Panc1 (cell line): ENCODE measurements at places on chromosomes 5 and 9.

DNA sequence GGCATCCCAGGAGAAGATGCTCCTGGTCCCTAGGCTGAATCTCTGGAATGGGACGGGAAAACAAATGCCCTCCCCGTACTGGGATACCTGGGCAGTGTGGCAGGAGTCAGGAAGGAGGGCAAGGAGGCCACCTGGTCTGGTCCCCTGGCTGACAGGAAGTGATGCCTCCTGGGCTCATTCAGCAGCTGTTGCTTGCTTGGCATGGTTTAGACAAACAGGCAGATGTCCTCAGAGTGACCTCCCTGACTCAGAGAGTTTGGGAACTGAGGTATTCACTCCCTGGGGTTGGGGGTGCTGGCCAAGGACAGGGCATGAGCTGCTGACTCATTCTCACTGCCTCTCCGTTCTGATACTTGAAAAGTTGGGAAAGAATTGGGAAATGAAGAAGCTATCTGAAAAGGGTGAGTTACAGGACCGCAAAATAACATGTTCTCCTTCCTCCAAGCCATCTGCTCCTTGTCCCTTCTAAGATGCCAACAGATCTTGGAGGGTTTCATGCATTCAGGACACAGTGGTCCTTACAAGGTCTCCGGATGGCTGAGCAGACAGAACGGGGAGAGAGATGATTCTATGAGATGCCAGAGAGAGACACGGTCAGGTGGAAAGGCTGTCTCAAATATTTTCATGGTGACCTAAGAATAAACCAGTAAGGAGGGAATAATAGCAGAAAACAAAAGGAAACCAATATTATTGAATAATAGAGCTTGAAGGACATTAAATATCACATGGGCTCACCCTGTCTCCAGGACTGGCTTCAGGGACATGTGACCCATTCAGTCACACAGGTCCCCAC lies 534.5 kb downstream of the BNC2 start:
- H3K27me3 ChIP-seq: no peaks in the 10 kb centered on the region
- H3K36me3 ChIP-seq: no peaks in the 10 kb centered on the region
- H3K4me1 ChIP-seq: no peaks in the 10 kb centered on the region

DNA sequence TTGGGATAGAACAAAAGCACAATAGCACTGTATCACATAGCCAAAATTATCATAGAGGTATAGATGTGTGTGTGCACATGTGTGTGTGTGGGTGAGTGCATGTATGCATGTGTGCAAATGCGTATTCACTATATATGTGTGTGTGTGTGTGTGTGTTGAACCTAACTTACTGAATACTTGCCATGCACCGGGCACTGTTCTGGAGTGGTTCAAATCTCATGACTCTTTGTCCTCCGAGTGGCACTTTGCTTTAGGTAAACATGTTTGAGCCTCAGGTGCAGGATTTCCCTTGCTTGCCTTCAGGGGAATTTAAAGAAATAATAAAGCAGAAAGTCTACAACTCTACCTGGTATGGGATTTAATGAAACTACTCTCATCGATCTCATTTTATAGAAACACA lies 183.5 kb upstream of the GDNF start:
- H3K36me3 ChIP-seq: no peaks in the 10 kb centered on the region
- DNase-seq: no peak
- H3K4me1 ChIP-seq: no peaks in the 10 kb centered on the region
- no peak overlapping the region for H3K4me3 ChIP-seq

DNA sequence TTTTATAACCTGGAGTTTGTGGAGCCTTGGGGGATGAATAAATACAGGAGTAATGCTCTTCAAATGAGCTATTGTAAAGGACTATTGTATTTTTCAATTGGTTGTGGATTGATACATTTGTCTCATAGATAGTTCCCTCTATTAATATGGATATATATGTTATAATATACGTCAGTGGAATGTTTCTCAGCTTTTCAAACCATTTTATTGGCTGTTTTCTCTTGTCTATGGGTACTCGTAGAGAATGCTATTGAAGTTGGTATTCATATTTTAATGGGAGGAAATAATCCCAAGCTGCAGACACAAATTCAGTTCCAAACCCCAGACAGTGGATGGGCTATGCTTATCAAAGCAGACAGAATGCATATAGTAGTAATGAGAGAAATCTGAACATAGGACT lies 181.8 kb upstream of the DAB2 start:
- no peak for DNase-seq
- no peaks in the 10 kb centered on the region for H3K36me3 ChIP-seq
- H3K4me1 ChIP-seq: no peaks in the 10 kb centered on the region

- no peak overlapping the region for H3K4me3 ChIP-seq
- H3K36me3 ChIP-seq: no peaks in the 10 kb centered on the region
- H3K27me3 ChIP-seq: no peaks in the 10 kb centered on the region
- peaks cover 18% of the 10 kb centered on the region for H3K4me1 ChIP-seq
- DNase-seq: no peak
Measured at GRCh38 chr5:134451225-134451935, 39.7 kb upstream of the CDKN2AIPNL start.

- H3K27me3 ChIP-seq: no peaks in the 10 kb centered on the region
- no peak overlapping the region for H3K27ac ChIP-seq
- no peaks in the 10 kb centered on the region for H3K4me1 ChIP-seq
- H3K4me3 ChIP-seq: no peak overlapping the region
- no peak for DNase-seq
Measured at GRCh38 chr9:115207003-115207836, 89.3 kb upstream of the TNC start.

DNA sequence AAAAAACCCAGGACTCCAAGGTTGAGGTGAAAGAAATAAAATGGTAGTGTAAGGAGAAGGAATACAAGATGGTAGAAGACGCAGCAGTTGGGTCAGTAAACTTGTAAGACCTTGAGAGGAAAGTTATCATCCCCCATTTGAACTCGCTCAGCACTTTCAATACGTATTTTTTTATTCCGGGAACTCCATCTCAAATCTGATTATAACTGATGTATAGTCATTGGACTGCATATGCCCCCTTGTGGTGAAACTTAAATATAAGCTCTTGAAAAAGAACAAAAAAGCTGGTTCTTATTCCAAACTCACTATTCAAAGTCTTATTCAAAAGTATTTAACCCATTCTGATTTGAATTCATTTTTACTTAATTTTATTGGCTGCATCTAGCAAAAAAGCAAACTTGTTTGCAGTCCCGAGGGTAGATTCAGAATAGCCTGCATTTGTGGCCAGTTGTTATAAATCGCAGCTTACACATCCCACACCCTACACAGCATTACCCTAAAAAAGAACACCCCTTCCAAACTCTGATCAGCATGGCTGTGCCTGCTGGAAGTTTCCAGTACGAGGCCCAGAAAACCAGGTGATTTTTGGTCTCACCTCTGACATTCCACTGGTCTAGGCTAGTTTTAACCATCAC lies 118.0 kb downstream of the ESM1 start:
- DNase-seq: peak; percentile 18
- no peak overlapping the region for H3K4me3 ChIP-seq

GRCh38 chr5:68748101-68748500 lies 345.7 kb upstream of the SLC30A5 start:
- H3K27me3 ChIP-seq: no peaks in the 10 kb centered on the region; the same call in 1 of the 2 replicates
- no peak overlapping the region for H3K27ac ChIP-seq
- DNase-seq: no peak

DNA sequence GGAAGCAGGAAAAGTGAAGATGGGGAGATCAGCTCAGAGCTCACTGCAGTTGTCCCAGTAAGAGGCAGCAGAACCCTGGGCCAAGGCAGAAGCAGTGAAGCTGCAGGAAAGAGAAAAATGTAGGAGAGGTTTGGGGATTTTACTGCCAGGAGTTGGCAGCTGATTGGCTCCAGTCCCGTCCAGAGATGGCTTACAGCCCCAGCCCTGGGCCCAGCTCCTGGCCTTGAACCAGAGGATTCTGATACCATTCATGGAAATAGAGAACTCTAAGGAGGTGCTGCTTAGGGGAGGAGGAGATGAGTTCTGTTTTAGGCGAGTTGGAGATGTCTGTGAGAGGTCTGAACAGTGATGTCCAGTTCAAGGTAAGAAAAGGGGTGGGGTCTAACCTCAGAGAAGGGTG lies 4.6 kb downstream of the MORN5 start:
- no peak overlapping the region for H3K27ac ChIP-seq
- no peaks in the 10 kb centered on the region for H3K27me3 ChIP-seq
- no peak for DNase-seq
- H3K4me3 ChIP-seq: no peak overlapping the region

DNA sequence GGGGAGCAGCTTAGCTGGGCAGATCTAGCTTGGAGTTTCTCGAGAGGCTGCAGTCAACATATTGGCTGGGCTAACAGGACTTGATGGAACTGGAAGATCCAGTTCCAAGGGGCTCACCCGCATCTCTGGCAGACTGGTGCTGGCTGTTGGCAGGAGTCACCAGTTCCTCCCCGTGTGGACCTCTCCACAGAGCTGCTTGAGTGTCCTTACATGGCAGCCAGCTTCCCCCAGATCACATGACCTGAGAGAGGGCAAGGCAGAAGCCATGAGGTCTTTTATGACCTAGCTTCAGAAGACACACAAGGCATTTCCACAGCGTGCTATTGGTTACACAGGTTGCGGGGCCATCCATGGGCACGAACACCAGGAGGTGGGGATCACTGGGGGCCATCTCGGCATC lies 26.4 kb upstream of the RXRA start:
- H3K36me3 ChIP-seq: no peaks in the 10 kb centered on the region
- no peak overlapping the region for H3K27ac ChIP-seq

DNA sequence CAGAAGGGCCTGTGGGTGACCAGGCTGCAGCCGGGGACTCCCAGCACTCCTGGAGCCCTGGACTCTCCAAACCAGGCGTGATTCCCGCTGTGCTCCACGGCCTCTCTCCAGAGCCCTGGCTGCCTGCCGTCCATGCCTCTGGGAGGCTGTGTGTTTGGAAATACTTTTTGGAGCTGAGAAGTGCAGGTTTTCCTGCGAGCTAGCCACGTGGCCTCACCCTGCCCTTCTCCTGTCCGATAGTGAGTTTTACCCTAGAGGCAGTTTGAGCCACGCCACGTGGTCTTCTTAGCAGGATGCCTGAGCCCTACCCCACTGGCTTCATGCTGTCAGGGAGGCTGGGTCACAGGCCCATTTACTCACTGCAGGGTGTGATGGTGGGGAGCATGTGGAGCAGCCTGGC lies 71.3 kb downstream of the COL5A1 start:
- no peak overlapping the region for H3K4me3 ChIP-seq
- H3K27ac ChIP-seq: no peak overlapping the region
- DNase-seq: no peak
- H3K4me1 ChIP-seq: no peaks in the 10 kb centered on the region
- H3K36me3 ChIP-seq: no peaks in the 10 kb centered on the region
- H3K27me3 ChIP-seq: no peaks in the 10 kb centered on the region

DNA sequence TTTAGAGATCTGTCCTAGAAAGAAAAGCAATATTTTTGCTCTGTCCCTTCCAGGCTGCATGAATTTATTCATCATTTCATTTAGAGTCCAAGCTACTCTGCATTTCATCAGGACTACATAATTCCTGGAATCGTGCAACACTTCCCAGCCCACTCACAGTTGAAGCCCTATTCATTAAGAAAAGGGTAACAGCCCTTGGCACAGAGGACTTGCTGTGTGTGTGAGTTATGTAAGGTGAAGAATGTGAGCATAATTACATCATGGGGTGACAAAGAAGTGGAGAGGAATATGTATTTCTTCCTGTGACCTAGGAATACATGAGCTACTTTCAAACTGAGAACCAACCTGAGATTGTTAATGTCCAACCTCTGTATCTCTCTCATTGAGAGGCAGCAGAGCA lies 317.4 kb downstream of the ARHGEF28 start:
- H3K36me3 ChIP-seq: no peaks in the 10 kb centered on the region
- H3K4me1 ChIP-seq: no peaks in the 10 kb centered on the region
- H3K4me3 ChIP-seq: no peak overlapping the region
- no peak overlapping the region for H3K27ac ChIP-seq
- no peak for DNase-seq
